Activated T-cell treated with anti-CD3 and anti-CD28 coated beads, Interleukin-2, amount 50 U/mL, for 72 hours (primary cell): ENCODE measurements at places on chromosomes 4 and X. TPM values are rescaled to one million over a fixed set of nuclear protein-coding genes. Genes with fewer than 3 reads are reported as not detected.

Gene NEXMIF
- 0.65 TPM for total RNA-seq

Gene FGG
- not detected for total RNA-seq

Gene MAGEB5
- not detected for total RNA-seq

Gene REPS2
- total RNA-seq: 0.39 TPM

Gene SRPX
- not detected for total RNA-seq

GRCh38 chr4:174069848-174070330 lies 213.6 kb downstream of the FBXO8 start:
- H3K4me1 ChIP-seq: no peaks in the 10 kb centered on the region
- no peaks in the 10 kb centered on the region for H3K36me3 ChIP-seq
- DNase-seq: no peak
- peaks cover 5% of the 10 kb centered on the region for H3K27me3 ChIP-seq
- H3K27ac ChIP-seq: no peak overlapping the region
- H3K4me3 ChIP-seq: no peak overlapping the region

DNA sequence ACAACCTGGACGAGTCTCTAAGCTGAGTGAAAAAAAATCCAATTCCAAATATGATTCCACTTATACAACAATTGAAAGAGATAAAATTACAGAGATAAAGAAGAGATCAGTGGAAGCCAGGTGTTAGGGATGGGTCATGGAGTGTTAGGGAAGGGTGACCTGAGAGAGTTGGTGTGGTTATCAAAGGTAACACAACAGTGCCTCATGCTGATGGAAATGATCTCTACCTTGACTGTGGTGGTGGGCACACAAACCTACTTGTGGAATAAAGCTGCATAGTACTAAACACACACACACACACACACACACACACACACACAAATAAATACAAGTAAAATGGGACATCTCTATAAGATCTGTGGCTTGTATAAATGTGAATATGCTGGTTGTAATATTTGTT lies 26.0 kb downstream of the BEND2 start:
- no peak for DNase-seq
- no peak overlapping the region for H3K27ac ChIP-seq
- H3K4me1 ChIP-seq: no peaks in the 10 kb centered on the region
- no peaks in the 10 kb centered on the region for H3K27me3 ChIP-seq
- no peak overlapping the region for H3K4me3 ChIP-seq

GRCh38 chr4:24856586-24856985 lies 56.3 kb downstream of the CCDC149 start:
- H3K4me1 ChIP-seq: no peaks in the 10 kb centered on the region
- H3K27ac ChIP-seq: no peak overlapping the region
- no peaks in the 10 kb centered on the region for H3K36me3 ChIP-seq
- peaks cover 9% of the 10 kb centered on the region for H3K27me3 ChIP-seq
- no peak overlapping the region for H3K4me3 ChIP-seq

GRCh38 chr4:26787461-26788340 lies 72.9 kb upstream of the STIM2 start:
- peaks cover 20% of the 10 kb centered on the region for H3K4me1 ChIP-seq
- no peaks in the 10 kb centered on the region for H3K27me3 ChIP-seq
- no peaks in the 10 kb centered on the region for H3K36me3 ChIP-seq
- DNase-seq: peak; percentile 61

- no peak for DNase-seq
- peaks cover 15% of the 10 kb centered on the region for H3K4me1 ChIP-seq
- no peak overlapping the region for H3K27ac ChIP-seq
- no peak overlapping the region for H3K4me3 ChIP-seq
- peaks cover 58% of the 10 kb centered on the region for H3K27me3 ChIP-seq
Measured at GRCh38 chr4:3874525-3875110, 108.4 kb downstream of the ADRA2C start.

- H3K4me3 ChIP-seq: no peak overlapping the region
- no peak for DNase-seq
- no peak overlapping the region for H3K27ac ChIP-seq
Measured at GRCh38 chrX:32937043-32937442, 274.3 kb downstream of the DMD start.

DNA sequence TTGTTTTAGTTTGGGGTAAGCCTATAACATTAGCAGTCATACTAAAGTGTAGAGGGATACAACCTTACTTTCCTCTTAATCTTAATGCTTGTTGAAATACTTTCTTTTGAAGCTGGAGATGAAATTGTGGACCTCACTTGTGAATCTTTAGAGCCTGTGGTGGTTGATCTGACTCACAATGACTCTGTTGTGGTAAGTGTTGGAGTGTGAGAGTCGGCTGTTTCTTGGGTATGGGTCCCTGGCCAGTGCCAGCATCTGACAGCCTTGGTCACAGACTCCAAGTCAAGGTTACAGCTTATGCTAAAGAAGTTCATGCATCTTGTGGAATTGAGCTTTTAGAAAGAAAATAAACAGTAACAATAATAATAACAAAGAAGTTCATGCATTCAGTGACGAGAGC lies 31.6 kb downstream of the RNF4 start:
- no peaks in the 10 kb centered on the region for H3K27me3 ChIP-seq
- H3K4me3 ChIP-seq: no peak overlapping the region
- H3K4me1 ChIP-seq: peaks cover 11% of the 10 kb centered on the region

- H3K27ac ChIP-seq: no peak overlapping the region
- H3K36me3 ChIP-seq: no peaks in the 10 kb centered on the region
- no peak overlapping the region for H3K4me3 ChIP-seq
- no peak for DNase-seq
Measured at GRCh38 chrX:19388064-19388679, 44.4 kb downstream of the PDHA1 start.

GRCh38 chrX:93259029-93259428 lies 414.3 kb downstream of the NAP1L3 start:
- DNase-seq: no peak
- H3K27ac ChIP-seq: no peak overlapping the region
- H3K4me1 ChIP-seq: no peaks in the 10 kb centered on the region
- no peaks in the 10 kb centered on the region for H3K36me3 ChIP-seq
- no peak overlapping the region for H3K4me3 ChIP-seq

- H3K27me3 ChIP-seq: no peaks in the 10 kb centered on the region
- no peak overlapping the region for H3K4me3 ChIP-seq
- H3K36me3 ChIP-seq: no peaks in the 10 kb centered on the region
- H3K4me1 ChIP-seq: peaks cover 44% of the 10 kb centered on the region
- DNase-seq: no peak
- H3K27ac ChIP-seq: no peak overlapping the region
Measured at GRCh38 chr4:98491899-98492559, 166.4 kb downstream of the TSPAN5 start.

- H3K4me3 ChIP-seq: no peak overlapping the region
- no peak for DNase-seq
- H3K27me3 ChIP-seq: peaks cover 8% of the 10 kb centered on the region
- H3K27ac ChIP-seq: no peak overlapping the region
- H3K36me3 ChIP-seq: peaks cover 8% of the 10 kb centered on the region
- H3K4me1 ChIP-seq: no peaks in the 10 kb centered on the region
Measured at GRCh38 chr4:153969542-153969941, 180.7 kb upstream of the SFRP2 start.

- no peaks in the 10 kb centered on the region for H3K36me3 ChIP-seq
- H3K4me3 ChIP-seq: no peak overlapping the region
- no peak for DNase-seq
Measured at GRCh38 chrX:115214151-115214550, 19.7 kb downstream of the LRCH2 start.

GRCh38 chr4:118120120-118120760 lies 86.0 kb downstream of the NDST3 start:
- H3K27me3 ChIP-seq: no peaks in the 10 kb centered on the region
- no peak overlapping the region for H3K4me3 ChIP-seq
- no peak for DNase-seq
- no peak overlapping the region for H3K27ac ChIP-seq
- H3K4me1 ChIP-seq: no peaks in the 10 kb centered on the region

DNA sequence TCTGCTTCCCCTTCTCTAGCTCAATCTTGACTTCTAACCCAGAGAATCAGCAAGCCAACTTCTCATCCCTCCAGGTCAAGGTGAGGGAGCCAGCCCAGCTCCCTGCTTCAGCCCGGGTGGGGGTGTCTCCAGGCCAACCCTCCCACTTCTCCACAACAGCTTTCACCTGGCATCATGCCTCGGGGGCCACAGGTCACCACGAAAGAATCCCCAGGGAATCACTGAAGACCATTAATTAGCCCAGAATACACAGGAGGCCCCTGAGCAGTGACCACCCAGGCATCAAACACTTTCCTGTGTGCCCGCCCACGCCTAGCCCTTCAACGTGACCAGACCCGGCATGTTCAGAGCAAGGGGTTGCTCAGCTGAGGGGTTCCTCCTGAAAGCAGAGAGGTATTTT lies 646.7 kb downstream of the BCOR start:
- peaks cover 1% of the 10 kb centered on the region for H3K36me3 ChIP-seq
- H3K4me1 ChIP-seq: peaks cover 20% of the 10 kb centered on the region
- H3K27me3 ChIP-seq: no peaks in the 10 kb centered on the region
- peak overlapping the region; percentile 6 for H3K4me3 ChIP-seq
- DNase-seq: no peak

GRCh38 chr4:2451821-2452785 lies 16.8 kb upstream of the RNF4 start:
- DNase-seq: no peak
- no peaks in the 10 kb centered on the region for H3K27me3 ChIP-seq
- H3K27ac ChIP-seq: no peak overlapping the region
- no peaks in the 10 kb centered on the region for H3K4me1 ChIP-seq
- H3K36me3 ChIP-seq: no peaks in the 10 kb centered on the region
- no peak overlapping the region for H3K4me3 ChIP-seq

DNA sequence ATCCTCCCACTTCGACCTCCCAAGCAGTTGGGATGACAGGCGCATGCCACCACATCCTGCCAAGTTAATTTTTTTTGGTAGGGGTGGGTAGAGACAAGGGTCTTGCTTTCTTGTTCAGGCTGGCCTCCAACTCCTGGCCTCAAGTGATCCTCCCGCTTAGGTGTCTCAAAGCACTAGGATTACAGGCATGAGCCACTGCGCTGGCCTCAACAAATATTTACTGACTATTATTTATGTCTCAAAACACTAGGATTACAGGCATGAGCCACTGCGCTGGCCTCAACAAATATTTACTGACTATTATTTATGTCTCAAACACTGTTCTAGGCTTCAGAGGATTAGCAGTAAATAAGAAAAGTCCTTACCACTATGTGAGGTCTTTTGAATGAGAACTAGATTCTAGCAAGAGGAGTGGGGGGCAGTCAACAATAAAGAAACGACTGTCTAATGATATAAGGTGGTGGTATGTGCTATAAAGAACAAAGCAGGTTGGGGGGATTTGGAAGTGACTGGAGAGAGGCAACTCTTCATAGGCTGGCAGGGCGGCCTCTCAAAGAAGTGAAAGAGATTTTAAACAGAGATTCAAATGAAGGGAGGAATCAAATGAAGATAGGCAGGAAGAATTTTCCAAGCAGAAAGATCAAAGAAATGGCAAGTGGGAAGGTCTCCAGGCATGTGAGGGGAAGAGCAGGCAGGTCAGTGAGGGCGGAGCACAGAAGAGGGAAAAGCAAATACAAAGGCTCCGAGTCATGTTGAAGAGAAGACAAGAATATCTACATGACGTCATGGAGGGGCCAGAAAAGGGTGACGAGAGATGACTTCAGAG lies 12.7 kb upstream of the ACSL1 start:
- no peaks in the 10 kb centered on the region for H3K36me3 ChIP-seq
- H3K4me3 ChIP-seq: no peak overlapping the region
- no peak overlapping the region for H3K27ac ChIP-seq
- peaks cover 12% of the 10 kb centered on the region for H3K27me3 ChIP-seq

DNA sequence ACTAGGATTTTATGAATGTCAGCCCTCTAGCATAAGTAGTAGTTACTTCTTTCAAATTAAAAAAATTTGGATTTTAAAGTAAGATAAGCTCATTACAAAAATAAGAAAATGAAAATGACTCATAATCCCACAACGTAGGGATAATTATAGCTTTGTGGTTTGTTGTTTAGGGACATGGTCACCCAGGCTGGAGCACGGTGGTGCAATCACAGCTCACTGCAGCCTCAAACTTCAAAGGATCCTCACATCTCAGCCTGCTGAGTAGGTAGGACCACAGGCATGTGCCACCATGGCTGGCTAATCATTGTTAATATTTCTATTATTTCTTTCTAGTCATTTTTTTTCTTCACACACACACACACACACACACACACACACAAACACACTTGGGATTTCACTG lies 57.6 kb downstream of the PLAC1 start:
- H3K4me3 ChIP-seq: no peak overlapping the region
- no peak overlapping the region for H3K27ac ChIP-seq
- peaks cover 63% of the 10 kb centered on the region for H3K27me3 ChIP-seq
- no peak for DNase-seq
- peaks cover 17% of the 10 kb centered on the region for H3K36me3 ChIP-seq
- H3K4me1 ChIP-seq: peaks cover 48% of the 10 kb centered on the region

DNA sequence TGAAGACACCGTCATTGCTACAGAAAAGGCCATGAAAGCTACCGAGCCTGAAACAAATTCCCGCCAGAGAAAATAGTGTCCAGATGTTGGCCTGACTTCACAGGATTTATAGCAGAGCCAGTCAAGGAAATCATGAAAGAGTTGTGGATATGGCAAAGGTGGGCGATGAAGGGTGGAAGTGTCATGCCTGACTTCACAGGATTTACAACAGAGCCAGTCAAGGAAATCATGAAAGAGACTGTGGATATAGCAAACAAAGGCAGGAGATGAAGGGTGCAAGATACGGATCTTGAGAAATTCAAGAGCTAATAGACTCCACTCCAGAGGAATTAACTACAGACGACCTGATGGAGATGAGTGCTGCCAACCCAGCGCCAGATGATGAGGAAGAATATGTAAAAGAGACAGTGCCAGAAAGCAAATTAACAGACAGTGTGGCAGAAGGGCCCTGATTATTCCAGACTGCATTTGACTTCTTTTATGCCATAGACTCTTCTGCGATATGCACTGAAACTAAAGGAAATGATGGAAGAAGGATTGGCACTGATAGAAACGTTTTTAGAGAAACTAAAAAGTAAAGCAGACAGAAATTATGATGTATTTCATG lies 17.2 kb downstream of the TRMT44 start:
- no peaks in the 10 kb centered on the region for H3K4me1 ChIP-seq
- no peaks in the 10 kb centered on the region for H3K27me3 ChIP-seq
- H3K4me3 ChIP-seq: no peak overlapping the region
- H3K36me3 ChIP-seq: peaks cover 1% of the 10 kb centered on the region
- H3K27ac ChIP-seq: no peak overlapping the region
- no peak for DNase-seq

- H3K27ac ChIP-seq: no peak overlapping the region
- H3K36me3 ChIP-seq: no peaks in the 10 kb centered on the region
- no peak for DNase-seq
Measured at GRCh38 chrX:134572816-134573682, 85.2 kb downstream of the PLAC1 start.
